ENCODE measurements at places on chromosomes 1 and 21.

DNA sequence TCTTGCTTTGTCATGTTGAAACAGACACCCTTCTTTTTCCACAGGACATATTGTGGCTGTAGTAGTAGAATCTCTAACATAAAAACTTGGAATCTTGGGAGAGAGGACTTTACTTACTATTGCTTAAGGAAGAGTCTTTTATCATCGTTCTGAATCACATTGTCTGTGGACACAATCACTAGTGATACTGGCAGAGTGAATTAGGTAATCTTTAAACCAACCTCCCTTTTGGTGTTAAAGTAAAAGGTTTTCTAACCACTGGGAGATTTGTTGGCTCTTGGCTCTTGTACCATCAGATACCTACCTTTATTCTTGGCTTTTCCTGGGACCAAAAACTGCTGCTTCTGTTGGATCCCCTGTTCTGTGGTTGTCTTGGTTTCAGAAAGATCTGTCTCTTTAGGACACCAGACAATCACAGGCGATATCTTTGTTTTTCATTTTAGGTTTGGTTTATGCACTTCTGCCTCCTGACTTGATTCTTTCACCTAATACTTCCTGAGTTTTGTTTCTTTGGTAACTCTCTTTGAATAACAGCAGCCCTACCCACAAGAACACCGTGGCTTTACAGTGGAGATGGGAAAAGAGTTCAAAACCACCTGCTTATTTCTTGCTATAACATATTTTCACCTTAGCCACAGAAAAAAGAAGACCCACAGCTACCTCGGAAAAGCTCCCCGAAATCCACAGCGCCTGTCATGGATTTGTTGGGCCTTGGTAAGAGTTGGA, 36.6 kb upstream of the ZFP69B start:
- no peak for DNase-seq

DNA sequence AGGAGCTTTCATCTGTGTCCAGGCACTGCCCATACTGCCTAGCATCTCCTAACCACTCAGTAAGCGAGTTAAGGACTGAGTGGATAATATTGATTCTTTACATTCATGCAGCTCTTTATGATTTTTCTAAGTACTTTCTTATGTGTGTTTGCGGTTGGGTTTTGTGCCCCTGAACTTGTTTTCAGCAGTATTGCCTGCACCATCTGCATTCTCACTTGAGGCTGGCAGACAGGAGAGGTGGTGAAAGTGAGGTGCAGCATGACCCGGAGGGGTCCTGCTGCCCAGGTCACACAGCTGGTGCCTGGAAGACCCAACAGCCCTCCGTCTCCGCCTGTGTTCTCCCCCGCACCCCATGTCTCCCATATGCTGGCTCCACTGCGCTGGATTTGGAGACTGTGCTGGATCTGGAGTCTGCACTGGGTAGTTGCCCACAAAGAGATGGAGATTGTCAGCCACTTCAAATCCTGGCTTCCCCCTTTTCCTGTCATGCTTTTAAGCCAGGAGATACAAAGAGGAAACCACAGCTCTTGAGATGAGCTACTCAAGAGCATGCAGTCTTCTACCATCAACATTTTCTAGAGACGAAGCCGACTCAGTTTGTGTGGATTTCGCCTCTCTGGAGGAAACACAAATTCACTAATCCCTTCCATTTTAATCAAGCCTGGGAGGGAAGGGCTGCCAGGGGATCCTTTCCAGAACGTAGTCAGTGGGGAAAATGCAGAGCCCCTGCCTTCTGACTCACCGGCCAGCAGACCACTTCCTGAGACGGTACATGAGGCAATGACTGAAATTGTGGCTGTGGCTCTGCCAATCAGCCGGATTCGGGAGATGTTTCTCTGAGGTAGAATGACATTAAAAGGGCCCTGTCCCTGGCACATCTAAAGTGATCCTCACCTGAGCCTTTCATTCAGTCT, 71.7 kb upstream of the ANGPTL1 start:
- DNase-seq = no peak

DNA sequence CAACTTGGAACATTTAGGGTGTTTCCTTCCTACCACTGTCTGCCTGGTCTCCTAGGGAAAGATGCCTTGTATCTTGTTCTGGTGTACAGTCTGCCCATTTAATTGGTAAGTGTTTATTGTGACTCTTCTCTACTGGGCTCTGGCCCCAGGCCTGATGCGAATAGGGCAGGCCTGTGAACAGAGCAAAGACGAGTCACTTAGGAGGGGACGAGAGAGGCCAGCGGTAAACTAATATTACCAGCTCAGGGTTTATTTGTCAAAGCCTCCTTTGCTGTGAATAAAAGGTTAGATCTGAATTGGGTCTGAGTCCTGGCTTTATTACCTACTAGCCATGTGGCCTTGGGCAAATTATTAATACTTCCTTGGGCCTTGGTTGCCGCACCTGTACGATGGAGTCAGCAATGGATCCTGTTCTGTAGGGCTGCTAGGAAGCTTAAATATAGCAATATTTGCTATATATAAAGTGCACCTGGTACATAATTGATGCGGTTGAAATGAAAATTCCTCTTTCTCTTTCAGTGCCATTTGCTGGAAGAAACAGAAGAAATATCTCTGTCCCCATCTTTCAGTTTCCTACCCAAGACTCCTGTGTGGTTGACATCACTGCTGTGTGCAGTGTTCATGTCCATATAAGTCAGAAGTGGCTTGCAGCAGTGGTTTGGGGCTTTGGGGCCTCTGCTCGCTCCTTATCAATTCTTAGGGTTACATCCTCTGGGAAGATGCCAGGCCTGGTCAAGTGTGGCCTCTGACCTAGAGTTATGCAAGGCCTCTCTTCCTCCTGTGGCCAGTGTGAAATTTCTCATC, 32.4 kb downstream of the MAPKAPK2 start:
- DNase-seq = no peak

DNA sequence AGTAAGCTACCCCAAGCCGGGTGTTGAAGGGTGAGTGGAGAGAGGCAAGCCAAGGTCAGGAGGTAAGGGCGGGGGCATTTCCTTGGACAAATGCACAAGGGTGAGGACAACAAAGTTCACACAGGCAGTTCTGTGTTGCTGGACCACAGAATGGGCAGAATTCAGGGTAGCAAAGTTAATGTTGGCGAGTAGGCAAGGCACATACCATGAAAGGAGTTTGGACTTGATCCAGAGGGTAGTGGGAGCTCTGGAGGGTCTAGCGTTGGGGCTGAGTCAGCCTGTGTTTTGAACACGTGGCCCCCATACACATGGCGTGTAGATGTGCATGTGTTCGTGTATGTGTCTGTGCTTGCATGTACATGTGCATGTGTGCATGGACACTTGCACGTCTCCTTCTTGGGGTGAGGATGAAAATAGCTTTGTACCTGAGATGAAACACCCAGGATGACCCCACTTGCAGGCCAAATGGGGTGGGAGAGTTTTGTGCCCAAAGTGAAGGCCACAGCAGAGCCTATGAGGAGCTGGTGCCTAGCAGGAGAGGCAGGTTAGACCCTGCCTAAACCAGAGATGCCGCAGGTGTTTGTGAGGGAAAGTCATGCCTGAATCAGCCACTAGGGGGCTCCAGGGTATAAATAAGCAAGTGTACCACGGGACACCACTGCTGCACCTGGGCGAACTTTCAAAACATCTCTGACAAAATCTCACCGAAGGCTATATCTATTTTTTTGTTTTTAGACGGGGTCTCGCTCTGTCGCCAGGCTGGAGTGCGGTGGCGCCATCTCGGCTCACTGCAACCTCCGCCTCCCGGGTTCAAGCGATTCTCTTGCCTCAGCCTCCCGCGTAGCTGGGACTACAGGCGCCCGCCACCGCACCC, 21.8 kb downstream of the SLC27A3 start:
- peak; percentile 98 for DNase-seq

DNA sequence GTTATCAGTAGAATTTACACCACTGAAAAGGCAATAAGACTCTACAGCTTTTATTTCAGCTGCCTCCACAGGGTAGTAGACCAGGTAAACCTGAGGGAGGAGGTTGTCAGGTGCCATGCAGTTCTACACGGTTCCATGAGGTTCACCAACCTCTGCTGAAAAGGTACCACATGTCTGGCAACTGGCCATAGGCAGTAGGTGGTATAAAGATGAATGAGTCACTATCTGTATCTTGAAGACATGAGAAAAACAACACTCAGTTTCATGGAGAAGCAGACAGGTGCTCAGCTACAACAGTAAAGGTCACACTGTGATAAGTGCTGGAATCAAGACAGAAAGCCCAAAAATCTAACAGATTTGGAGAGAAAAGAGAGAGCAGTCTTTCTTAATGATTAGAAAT, 145.4 kb downstream of the PTGER3 start:
- DNase-seq = no peak

- DNase-seq = no peak
Observed at GRCh38 chr1:45769261-45769932, 18.9 kb upstream of the IPP start.
